ENCODE measurements at places on chromosomes 3 and 15.

DNA sequence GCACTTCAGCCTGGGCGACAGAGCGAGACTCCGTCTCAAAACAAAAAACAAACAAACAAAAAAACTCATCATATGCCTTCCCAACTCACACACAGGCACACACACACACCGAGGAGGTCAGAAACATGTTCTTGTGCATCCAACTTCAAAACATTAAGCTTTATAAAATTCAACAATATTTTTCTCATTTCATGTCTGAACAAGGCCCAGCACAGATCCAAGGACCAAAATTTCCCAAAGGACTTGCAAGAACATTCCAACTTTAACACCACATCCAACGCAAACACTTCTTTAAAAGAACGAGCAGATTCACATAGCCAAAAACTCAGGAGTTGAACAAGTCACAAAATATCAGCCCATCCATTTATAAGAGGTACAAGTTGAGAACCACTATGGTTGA, 148.4 kb downstream of the MAGI1 start:
- no peak for DNase-seq

DNA sequence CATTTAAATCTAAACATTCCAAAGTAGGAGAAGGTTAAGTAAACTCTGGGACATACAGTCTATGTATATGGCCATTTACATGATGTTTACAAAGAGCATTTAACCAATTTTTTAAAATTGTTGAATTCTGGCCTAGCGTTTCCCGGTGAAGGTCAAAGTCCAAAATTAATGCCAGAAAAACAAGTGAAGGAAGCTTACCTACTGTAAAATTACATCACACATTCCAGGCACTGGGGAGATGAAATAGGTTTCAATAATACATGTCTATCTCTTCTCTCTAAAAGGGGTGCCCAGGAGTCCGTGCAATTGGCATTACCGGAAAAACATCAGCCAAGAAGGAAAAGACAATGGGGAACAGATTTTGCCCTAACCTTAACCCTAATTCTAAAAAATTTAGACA, 358.8 kb downstream of the VPS13C start:
- no peak for DNase-seq

GRCh38 chr3:185084901-185085300, 68.0 kb downstream of the C3orf70 start:
- peak; percentile 85 for DNase-seq

- DNase-seq, result peak; percentile 29
Measured at GRCh38 chr3:139121513-139122220, 77.0 kb upstream of the PRR23C start.

- DNase-seq, result no peak
Measured at GRCh38 chr3:15595955-15596354, 5.4 kb downstream of the HACL1 start.

DNA sequence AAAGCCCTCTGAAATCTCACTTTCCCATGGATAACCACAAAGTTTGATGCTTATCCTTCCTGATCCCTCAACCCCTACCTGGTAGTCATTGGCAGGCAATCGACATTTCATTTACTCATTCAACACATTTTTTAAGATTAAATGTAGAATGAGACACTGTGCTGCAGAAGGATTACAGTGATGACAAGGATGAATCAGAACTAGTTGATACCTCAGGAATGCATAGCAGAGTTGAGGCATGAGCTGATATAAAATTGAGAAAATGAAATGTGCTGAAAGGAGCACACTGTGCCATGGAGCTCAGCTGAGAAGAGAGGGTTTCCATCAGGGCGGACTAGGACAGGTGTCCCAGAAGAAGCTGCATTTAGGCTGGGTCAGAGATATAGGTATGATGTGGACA, 48.9 kb upstream of the ACTL6A start:
- no peak for DNase-seq

GRCh38 chr15:87669846-87670245, 586.7 kb downstream of the NTRK3 start:
- no peak for DNase-seq

DNA sequence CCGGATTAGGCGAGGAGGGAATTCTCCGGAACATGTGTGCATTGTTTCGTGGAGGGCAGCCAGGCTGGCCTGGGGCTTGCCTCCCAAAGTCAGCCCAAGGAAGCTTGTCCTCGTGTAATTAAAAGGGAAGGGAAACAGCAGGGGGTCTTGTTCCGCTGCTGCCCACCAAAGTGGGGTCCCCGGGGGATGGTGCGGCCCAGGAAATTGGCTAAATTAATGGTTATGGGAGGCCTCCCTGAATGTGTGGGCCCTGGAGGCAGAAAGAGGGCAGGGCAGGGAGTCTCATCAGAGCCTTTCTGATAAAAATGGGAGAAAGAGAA, 118.1 kb downstream of the OPA1 start:
- DNase-seq, result no peak

GRCh38 chr3:103077910-103078309, 643.1 kb downstream of the ZPLD1 start:
- no peak for DNase-seq

DNA sequence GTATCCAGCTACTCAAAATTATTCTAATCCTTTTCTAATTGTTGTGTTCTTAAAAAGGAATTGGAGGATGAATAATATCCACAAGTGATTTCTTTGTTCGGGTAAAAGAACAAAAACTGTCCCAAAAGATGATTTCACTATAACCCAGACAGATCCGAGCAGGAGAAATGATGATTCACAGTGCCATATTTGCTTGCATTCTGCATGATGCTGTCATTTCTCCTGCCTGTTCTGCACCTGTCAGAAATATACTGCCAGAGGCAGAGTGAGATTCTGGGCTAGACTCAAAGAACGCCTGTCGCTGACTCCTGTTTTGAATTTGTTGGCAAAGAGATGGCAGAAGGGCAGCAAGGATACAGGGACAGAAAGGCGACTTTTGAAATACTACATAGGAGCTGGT, 34.7 kb upstream of the SLC24A5 start:
- no peak for DNase-seq

DNA sequence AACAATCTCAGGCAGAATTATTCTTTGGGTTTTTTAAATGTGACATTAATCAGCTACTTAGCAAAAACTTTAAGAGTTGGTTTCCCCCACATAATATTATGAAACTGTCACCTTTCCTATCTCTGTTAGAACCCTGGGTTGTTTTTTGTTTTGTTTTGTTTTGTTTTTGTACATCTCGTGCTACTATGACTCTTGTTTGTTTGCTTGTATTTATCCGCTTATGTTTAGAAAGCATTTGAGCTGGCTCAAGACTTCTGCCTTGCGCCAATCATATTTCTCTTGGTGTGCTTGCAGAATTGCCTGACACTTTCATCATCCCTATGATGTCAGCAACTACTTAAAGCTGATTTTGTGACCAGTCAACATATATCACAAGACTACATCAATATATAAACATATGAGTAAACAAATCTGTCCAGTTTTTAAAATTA, 116.9 kb downstream of the DCLK3 start:
- peak; percentile 20 for DNase-seq

GRCh38 chr3:49120096-49120437, 556 bp downstream of the USP19 start:
- no peak for DNase-seq

DNA sequence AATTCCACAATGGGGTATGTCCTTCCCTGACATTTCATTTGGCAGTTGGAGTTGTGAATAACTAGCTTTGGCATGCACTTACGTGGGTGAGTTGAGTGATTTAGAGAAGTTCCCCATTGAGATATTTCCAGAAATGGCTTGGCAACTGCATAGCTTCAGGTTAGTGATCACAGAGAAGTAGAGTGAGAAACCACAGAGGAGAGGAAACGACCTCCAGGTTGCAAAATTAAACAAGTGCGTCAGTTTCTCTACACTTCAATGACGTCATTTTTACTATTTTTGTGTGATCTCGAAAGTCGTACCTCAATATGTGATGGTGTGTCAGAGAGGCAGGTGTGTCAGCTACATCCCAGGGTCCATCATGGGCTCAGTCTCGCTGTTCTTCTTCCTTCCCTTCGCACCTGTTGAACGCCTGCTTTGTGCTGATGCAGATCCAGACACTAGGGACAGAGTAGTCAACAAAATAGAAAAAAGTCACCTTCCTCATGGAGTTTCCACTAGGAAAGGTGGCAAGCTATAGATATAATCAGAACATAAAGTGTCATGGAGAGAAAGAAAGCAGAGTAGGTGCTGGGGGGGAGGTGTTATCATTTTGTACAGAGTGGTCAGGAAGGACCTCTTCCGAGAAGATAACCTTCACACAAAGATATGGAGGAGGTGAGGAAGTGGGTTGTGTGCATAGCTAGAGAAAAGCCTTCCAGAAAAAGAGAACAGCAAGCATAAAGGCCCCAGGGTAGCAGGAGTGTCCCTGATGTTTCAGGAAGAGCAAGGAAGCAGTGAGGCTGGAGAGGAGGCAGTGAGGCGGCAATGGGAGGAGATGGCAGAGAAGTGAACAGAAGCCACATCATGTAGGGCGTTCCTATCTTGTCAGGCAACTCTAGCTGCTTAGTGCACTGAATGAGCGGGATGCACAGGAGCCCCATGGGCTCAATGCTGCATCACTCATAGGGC, 75.6 kb downstream of the MCTP2 start:
- peak; percentile 7 for DNase-seq

- DNase-seq, result no peak
Measured at GRCh38 chr15:66306381-66306780, 13.0 kb downstream of the DIS3L start.

DNA sequence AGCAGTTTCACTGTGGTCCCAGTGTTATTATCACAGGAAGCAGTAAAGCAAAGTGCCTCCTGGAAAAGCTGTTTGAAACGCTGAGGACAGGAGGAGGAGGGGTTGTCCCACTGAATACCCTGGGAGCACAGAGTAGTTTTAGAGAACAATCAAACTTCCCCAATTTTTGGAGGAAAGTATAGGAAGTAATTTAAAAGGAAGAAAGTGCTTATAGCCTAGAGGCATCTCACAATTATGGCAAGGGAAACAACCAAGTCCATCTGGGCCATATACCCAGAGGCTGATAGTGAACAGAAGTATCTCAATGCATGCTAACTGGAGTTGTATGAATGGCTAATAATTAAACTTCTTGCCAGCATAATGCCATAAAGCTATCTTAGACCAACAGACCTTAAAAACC, 137.2 kb upstream of the EPHA6 start:
- no peak for DNase-seq

GRCh38 chr3:151265866-151266265, 12.5 kb downstream of the P2RY14 start:
- DNase-seq, result no peak

DNA sequence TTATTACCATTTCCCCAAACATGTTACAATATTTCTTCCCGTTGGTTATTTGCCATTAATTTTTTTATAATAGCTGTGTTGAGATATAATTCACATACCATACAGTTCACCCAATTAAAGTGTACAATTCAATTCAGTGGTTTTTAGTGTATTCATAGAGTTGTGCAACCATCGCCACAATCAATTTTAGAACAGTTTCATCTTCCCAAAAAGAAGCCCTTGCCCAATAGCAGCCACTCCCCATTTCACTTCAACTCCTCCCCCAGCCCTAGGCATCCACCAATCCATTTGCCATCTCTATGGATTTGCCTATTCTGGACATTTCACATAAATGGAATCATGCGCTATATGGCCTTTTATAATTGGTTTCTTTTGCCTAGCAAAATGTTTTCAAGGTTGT, 225.1 kb downstream of the EPHB1 start:
- no peak for DNase-seq

DNA sequence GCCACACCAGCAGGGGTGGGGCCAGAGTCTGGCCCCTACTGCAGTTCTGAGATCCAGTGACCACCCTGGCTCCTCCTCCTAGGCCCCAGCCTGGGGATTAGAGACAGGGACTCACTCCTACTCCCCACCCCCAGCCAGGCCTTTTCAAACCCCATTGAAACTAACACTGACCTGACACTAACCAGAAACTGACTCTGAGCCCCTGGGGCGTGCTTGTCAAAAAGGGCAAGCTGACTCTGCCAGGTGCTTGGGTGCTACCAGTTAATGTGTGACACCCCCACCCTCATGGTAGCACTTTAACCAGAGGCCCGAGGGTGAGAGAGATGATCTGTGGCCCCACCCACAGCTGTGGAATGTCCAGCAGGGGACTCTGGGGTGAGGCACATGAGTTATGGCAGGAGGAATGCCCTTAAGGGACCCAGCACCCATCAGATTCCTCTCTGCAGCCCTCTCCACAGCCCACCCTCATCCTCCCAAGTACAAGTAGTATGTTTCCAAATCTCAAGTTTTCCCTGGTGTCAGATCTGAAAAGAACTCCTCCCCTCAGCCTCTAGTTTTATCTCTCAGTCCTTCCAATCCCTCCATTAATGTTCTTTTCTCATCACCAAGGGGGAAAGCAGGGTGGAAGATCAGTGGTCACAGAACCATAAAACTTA, 1.4 kb downstream of the PTH1R start:
- DNase-seq, result peak; percentile 70

GRCh38 chr3:155069729-155070128, 10.4 kb upstream of the MME start:
- peak; percentile 87 for DNase-seq

- DNase-seq, result no peak
Measured at GRCh38 chr15:50061503-50061902, 57.5 kb downstream of the ATP8B4 start.

GRCh38 chr3:37310666-37311050, 136.3 kb upstream of the LRRFIP2 start:
- no peak for DNase-seq

- peak; percentile 58 for DNase-seq
Measured at GRCh38 chr3:41893977-41894376, 67.9 kb downstream of the ULK4 start.

DNA sequence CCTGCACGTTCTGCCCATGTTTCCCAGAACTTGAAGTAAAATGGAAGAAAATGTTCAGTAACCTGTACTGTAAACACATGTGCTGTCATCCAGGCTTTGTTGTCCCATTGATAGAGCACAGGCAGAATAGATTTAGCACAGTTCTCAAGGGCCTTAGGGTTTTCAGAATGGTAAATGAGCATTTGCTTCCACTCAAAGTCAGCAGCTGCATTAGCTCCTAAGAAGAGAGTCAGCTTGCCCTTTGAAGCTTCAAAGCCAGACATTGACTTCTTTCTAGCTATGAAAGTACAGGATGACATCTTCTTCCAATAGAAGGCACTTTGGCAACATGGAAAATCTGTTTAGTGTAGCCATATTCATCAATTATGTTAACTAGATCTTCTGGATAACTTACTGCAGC, 76.2 kb upstream of the TMEM108 start:
- DNase-seq, result no peak

GRCh38 chr15:96549136-96549535, 218.6 kb downstream of the NR2F2 start:
- DNase-seq, result no peak

DNA sequence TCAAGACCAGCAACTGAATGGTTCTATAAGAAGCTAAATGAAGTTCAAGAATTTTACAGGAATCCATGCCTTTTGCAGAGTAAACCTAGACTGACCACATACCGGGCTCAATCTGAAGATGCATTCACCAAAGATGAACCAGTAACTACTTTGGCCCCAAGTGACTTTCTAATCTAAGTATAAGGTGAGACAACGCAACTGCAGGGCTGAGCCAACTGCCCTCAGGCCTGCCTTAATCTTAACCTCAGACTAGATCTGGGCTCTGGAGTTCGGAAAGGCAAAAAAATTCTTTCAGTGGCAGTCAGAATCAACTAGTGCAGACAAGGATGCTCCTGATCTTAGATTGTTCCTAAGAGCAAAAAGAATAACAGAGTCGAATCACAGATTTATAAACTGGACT, 48.3 kb downstream of the EXD1 start:
- peak; percentile 21 for DNase-seq

- DNase-seq, result peak; percentile 73
Measured at GRCh38 chr3:184156522-184156955, 1.4 kb downstream of the DVL3 start.
